ENCODE measurements at places on chromosomes 2 and 18.

GRCh38 chr2:46828135-46828438, 87.5 kb downstream of the MCFD2 start:
- DNase-seq: no peak

- no peak for DNase-seq
Observed at GRCh38 chr2:233815861-233816260, 37.7 kb downstream of the MROH2A start.

DNA sequence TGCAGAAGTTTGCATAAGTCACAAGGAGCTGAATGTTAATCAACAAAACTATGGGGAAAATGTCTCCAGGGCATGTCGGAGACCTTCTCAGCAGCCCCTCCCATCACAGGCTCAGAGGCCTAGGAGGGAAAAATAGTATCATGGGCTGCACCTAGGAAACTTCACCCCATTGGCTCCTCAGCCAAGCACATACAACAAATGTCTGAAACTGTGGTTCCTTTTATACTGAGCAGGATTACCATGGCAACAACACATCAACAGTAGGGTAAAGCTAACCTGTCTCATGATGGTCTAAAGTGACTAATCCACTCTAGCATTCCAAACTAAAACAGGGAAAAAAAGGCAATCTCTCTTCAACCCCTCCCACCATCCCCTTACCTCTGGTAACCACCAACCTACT, 3.2 kb upstream of the NEMP2 start:
- DNase-seq: no peak

- no peak for DNase-seq
Observed at GRCh38 chr2:45612285-45612684, 1.2 kb upstream of the SRBD1 start.

GRCh38 chr2:238285653-238286082, 2.7 kb downstream of the PER2 start:
- DNase-seq: no peak

DNA sequence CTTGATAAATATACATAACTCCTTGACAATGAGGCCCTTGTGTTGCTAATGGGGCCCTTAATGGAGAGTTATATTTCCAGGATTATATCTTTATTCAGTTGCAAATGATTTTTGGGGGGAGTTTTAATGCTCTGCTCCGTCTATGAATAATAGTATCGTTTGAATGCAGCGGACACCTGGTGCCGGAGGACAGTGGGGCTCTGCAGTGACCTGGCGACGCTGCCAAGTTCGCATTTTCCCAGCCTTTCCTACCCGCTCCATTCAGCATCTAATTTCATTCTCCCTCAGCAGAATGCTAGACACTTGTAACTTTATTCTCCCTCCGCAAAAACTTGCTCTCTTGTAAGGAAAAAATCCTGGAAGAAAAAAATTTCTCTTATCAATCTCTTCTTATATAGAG, 257.6 kb upstream of the SALL3 start:
- DNase-seq: no peak

- DNase-seq: no peak
Observed at GRCh38 chr2:120498576-120499394, 152.8 kb downstream of the INHBB start.

- peak; percentile 30 for DNase-seq
Observed at GRCh38 chr2:196169516-196169915, 1.9 kb downstream of the STK17B start.

DNA sequence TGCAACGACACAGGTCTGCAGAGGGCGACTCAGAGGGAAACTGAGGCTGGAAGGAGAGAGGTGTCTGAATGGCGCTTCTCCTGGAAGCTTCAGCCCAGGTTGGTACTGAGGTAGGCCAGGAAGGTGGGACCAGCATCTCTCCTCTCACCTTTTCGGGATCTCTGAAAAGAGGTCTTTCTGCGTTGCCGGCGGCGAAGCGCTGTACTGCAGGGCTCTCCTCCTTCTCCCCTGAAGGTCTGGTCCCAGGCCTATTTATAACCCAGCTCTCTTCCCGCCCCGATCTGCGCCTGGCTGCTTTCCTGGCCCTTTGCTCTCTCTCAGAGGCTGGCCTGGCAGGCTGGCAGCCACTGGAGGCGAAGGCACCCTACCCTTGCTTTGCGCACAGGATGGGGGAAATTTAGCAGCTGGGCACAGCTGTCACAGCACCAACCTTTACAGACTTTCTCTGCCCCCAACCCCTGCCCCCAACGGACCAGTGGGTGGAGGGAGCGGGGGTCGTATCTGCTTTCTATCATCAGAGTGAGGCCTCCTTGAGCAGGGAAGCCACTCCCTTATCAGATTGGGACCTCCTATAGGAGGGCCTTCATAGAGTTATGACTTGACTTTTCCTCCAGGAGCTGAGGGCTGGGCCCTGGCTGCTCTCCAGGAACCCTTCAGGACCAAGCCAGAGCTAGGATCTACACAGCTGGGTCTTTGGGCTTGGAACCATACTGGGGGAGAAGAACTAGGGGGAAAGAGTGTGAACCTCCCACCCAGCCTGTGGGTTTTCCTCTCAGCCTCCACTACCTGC, 1.1 kb downstream of the DYSF start:
- DNase-seq: peak; percentile 19

GRCh38 chr2:47810850-47811249, 27.9 kb downstream of the MSH6 start:
- DNase-seq: no peak

DNA sequence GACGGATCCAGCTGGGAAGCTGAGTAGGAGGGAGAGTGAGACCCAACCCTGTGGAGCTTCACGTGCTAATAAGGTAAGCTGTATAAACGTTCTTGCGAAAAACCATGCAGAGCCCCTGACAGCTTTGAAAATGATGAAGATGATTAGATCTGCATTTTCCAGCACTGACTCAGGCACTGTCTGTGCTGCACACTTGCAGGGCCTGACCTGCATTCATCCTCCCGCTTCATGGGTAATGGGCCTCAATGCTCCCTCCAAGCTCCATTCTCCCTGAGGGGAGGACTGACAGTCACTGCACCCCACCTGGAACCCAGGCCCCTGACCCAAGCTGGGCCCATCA, 205.4 kb downstream of the TMEM163 start:
- DNase-seq: no peak

- no peak for DNase-seq
Observed at GRCh38 chr2:98664323-98664722, 55.9 kb downstream of the UNC50 start.

DNA sequence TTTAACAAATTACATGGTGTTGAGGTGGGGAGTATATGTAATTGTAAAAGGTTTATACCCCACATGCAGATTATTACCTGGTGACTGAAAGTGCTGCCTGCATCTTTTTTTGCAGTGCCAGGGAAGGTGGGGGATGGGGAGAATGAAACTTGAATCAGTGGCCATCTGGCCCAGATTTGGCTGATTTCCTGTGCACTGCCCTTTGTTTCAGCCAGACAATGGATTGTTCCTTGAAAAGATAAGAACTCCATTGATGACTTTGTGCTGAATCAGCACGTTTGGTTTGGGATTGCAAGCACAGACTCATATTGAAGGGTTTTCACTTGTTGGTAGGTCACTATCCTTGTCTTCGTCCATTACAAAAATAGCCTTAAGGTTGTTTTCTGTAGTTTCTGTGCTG, 20.9 kb downstream of the GREB1L start:
- DNase-seq: no peak

- DNase-seq: no peak
Observed at GRCh38 chr2:59770651-59771050, 782.8 kb downstream of the BCL11A start.
